ENCODE measurements at places on chromosomes 4 and X.

GRCh38 chr4:58734030-58734674 lies 1624.0 kb upstream of the IGFBP7 start:
- DNase-seq: no peak

DNA sequence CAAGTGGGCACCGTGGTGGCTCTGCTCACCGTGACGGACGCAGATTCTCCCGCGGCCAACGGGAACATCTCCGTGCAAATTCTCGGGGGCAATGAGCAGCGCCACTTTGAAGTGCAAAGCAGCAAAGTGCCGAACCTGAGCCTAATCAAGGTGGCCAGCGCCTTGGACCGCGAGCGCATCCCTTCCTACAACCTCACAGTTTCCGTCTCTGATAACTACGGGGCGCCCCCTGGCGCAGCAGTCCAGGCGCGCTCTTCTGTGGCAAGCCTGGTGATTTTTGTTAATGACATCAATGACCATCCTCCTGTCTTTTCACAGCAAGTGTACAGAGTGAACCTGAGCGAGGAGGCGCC lies 2.7 kb downstream of the FAT4 start:
- DNase-seq: no peak

GRCh38 chrX:132044953-132045352 lies 21.9 kb downstream of the STK26 start:
- no peak for DNase-seq

DNA sequence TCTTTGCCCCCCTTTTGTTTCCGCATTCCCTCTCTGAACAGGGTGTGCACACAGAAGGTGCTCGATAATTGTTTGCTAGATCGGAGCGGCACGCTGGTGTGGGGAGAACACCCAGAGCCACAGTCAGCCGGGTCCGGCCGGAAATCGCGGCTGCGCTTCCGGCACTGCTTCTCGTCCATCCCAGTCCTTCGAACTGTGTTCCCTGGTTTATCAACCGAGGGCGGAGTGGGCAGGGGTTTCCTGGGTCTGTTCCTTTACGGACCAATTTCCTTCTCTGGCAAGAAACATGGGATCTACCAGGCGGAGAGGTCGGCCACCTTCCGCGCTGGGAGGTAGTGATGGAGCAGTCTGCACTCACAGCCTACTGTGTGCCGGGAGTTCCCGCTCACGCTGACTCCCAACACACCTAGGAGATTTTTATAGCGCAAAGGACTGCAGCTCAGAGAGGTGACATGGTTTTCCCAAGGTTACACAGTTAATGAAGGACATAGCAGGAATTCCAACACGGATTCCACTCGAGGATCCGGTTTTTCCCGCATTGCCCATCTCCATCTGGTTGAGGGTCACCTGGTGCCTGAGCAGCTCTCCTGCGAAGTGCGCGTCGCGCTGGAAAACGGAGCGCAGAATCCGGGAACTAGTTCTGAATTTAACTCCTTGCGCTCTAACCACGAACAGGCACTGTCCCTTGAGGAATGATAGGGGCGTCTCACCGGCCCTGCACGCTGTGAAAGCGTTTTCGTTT lies 6.8 kb downstream of the MSX1 start:
- DNase-seq: no peak

DNA sequence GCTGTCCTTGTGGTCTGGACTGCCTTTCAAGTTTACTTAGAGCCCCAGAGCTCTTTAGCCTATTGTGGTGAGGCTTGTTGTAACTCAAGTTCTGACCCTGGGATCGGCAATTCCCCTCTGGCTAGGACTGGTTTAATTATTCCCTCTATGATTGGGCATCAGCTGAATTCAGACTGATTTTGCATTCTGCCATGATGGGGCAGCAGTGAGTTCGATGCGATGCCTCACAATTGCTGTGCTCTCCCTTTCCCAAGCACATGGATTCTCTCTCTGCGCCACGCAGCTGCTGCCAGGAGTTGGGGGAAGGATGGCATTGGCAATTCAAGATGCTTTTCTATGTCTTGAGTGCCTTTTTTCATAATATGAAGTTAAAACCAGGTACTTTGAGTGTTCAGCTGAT lies 327.8 kb upstream of the CXorf51B start:
- no peak for DNase-seq

DNA sequence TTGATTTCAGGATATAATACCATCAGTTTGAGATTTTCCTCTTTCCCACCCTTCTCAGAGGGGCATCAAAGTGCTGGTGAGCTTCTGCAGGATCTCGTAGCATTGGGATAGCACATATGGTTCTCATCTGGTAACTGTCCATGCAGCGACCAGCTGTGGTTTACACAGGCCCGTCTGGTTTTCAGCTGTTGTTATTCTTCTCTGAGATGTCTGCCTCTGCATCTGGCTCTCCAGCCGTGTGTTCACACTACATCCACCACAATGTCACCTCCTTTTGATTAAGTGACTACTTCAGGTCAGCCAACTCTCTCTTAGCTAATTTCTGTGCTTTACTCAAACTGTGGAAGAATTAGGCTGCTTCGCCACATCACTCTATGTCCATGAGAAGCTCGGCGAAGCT lies 676.7 kb upstream of the TENM3 start:
- DNase-seq: no peak

DNA sequence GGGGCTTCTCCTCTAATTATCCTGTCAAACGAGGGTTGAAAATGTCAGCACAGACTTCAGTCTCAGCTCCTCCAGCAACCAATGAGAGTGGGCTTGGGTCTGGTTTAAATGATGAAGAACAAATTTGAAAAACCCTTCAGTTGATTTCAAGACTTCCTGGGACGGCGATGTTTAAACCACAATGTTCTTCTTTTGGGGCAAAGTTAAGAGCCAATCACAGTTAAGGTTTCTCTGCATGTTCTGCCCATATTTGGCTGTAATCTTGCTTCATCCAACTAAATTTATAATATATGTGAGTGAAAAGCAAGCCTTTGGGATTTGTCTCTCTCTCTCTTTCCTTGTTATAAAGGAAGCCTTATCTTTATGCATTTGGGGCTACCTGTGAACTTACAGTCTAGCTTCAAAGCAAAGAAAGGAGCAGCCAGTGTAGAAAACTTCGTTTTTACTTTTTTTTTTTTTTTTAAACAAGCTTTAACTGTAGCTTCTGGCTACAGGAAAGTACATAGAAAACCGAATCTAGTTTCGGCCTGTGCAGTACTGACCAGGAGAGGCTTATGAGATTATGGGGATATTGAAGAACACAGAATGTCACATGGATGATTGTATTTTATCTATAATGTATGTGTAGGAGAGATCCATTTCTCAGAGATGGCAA lies 46.8 kb upstream of the FAM9C start:
- no peak for DNase-seq

GRCh38 chr4:6030679-6031078 lies 12.4 kb upstream of the C4orf50 start:
- DNase-seq: no peak
